ENCODE measurements at places on chromosomes 6 and 20. TPM values are rescaled to one million over a fixed set of nuclear protein-coding genes. Genes with fewer than 3 reads are reported as not detected.

DNA sequence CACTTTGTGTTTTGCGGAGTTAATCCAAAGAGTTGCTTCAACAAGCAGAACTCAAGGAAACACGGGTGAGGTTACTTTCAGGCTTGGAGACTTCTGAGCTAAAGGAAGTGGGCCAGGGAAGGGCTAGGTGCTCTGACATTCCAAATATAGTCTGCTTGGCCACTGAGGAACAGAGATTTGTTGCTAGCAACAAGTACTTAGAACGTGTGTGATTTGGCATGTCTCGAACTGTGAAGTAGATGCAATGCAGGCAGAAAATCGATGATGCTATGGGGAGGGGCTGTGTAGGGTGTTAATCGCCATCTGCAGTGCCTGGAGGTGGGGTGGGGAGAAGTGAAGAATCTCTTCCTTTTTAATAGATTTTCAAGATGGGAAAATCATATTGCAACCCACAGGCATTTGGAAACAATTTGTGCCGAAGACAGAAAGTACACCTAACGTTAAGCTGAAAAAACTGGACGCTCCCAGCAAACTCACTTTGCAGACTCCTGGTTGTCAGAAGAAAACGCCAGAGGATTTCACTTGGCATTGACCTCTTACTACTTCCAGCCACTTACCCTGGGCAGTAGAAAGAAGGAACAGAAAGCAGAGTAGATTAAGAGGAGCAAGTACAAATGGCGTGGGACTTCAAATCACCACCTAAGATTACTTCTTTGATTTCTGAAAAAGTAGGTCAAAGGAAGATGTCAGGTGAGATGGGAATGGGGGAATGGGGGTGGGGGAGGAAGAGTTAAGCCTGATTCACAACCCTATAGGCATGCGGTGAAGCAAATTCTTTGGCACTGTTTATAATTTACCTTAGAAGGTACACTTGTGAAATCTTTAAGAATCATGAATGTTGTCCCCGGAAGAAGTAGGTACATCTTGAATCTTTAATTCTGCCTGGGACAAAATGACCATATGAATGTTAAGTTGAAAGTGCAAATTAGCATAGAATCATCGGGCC is 314.1 kb downstream of the CD83 start:
- H3K27me3 ChIP-seq = no peaks in the 10 kb centered on the region
- H3K36me3 ChIP-seq = no peaks in the 10 kb centered on the region
- no peaks in the 10 kb centered on the region for H3K4me1 ChIP-seq
- DNase-seq = no peak
- no peak overlapping the region for H3K4me3 ChIP-seq

- H3K27me3 ChIP-seq = no peaks in the 10 kb centered on the region
- H3K4me3 ChIP-seq = no peak overlapping the region
- H3K36me3 ChIP-seq = no peaks in the 10 kb centered on the region
- no peak for DNase-seq
- no peak overlapping the region for H3K27ac ChIP-seq
Measured at GRCh38 chr6:115759051-115759450, 301.6 kb downstream of the FRK start.

DNA sequence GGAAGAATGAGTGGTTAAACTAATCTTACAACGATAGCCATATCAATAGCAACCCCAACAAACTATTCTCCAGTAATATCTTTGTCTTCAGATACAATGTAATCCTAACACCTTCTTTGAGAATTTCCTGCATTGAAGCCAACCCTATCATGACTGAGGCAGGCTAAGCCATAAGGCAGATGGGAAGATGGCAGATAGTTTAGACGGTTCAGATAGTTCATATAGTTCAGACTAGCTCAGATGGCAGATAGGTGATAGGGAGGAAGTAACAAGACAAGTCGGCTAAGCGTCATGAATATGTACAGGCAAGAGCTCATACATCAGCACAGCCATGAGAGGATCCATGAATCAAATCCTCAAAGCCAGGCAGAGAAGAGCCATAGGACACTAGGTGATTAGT is 39.1 kb upstream of the BEND6 start:
- DNase-seq = no peak
- no peak overlapping the region for H3K27ac ChIP-seq
- no peak overlapping the region for H3K4me3 ChIP-seq
- peaks cover 25% of the 10 kb centered on the region for H3K4me1 ChIP-seq
- H3K27me3 ChIP-seq = no peaks in the 10 kb centered on the region

DNA sequence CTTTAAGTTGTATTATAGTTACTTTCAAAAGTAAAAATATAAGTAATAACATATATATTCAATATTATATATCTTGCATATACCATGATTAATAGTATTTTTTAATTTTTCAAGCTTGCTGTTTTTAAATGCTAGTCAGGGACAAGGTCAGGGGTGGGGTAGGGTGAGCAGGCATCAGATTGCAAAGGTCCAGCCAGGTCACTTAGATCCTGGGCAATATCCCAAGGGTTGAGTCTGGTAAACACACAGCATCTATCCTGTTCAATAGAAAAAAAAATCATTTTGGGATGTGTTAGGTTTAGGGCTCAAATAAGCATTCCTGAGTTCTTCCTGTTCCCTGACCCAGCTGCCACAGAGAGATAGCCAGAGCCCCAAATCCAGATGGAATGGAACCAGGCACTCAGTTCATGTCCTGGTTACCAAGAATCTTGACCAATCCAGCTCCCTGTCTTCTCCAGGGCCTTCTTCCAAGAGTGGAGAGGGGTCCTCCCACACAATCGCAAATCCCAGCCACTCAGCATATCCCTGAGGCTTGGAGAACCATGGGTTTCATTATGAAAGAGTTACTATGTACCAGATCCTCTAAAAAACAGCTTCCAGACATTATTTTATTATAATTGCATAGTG is 134.9 kb upstream of the TOP1 start:
- no peaks in the 10 kb centered on the region for H3K4me1 ChIP-seq
- no peaks in the 10 kb centered on the region for H3K36me3 ChIP-seq
- H3K27ac ChIP-seq = no peak overlapping the region
- H3K27me3 ChIP-seq = 0 out of 2 replicates have a peak, but pooled peaks cover 2% of the 10 kb centered on the region
- DNase-seq = no peak

Gene EBF4
- 6.8 TPM for total RNA-seq

Gene VWA7
- total RNA-seq = 4.3 TPM

Gene PRR18
- total RNA-seq = 0.23 TPM

Measured in Panc1 (cell line).